GM10248 (cell line): ENCODE measurements at places on chromosomes 1 and 21.
A peak's percentile ranks its signal among the peaks of the same experiment; 100 is the strongest.

DNA sequence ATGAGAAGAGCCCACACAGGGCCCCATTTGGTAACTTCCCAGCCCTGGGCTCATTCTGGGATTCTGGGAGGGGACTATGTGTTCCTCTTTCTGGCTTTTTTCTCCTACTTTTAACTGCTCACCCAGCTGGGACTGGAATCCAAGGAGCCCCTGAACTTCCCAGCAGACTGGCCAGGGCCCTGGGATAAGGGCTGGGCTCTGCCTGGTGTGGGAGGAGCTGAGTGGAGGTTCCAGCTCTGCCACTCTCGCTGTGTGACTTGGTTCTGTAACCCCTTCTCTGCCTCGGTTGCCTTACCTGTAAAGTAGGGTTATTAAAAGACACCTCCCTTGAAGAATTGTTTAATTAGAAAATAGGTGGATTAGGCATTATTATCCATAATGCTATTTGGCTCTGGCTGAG lies 19.6 kb upstream of the EPB41 start:
- no peak for DNase-seq

- no peak for DNase-seq
Measured at GRCh38 chr1:25797939-25798338, 2.1 kb upstream of the SELENON start.

DNA sequence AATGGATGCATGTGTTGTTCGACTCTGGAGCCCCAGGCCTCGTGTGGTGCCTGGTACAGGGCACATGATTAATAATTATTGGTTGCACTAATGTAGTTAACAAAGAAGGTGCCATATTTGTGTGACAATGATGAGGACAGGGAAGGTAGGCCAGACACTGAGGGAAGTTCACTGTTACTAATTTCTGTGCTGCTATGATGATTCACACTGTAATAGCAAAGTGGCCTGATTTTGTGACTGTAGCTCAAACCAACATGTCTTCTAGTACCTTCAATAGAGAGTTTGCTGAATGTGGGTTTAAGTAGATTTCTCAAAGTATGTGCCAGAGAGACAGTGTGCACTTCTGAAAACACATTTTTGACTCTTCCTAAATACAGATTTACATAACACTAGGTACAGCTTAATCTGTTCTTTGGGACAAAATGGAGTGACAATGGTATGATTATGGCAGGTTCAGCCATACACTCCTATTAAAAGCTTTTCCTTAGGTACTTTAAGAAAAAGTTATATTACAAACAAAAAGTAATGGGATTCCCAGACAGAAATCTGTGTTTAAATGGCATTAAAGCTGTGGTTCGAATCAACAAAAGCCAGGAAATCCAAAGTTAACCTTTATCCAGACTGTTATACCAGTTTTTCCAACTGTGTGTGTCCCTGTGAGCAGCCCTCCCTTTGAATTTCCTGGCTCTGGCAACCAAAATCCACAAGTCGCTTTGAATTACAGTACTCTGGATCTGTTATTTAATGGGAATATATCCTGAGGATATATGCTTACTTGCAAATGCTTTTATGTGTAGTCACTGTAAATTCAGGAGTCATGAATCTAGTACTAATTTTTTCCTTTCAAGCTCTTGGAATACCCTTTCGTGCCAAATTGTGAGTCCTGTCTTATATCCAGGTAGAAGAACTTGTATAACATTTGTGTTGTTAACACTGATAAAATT lies 277.1 kb upstream of the SGIP1 start:
- DNase-seq: no peak

DNA sequence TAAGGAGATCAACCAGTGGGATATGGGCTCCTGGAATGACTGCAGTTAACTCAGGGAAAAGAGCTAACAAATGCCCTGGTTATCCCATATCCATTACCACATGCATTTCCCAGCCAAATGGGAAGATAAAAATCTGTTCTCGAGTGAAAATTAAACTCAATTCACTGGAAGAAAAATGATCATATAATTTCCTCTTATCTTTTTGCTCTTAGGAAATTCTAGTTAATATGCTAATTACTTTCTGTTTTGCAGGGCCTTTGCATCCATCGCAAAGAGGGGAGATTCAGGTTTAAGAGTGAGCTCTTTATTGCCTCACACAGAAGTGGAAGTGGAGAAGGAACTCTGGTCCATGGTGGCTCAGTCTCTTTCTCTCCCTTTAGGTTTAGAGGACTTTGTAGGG lies 3.9 kb upstream of the IL24 start:
- DNase-seq: no peak

- no peak for DNase-seq
Measured at GRCh38 chr1:158800526-158800925, 19.5 kb upstream of the OR6N2 start.

DNA sequence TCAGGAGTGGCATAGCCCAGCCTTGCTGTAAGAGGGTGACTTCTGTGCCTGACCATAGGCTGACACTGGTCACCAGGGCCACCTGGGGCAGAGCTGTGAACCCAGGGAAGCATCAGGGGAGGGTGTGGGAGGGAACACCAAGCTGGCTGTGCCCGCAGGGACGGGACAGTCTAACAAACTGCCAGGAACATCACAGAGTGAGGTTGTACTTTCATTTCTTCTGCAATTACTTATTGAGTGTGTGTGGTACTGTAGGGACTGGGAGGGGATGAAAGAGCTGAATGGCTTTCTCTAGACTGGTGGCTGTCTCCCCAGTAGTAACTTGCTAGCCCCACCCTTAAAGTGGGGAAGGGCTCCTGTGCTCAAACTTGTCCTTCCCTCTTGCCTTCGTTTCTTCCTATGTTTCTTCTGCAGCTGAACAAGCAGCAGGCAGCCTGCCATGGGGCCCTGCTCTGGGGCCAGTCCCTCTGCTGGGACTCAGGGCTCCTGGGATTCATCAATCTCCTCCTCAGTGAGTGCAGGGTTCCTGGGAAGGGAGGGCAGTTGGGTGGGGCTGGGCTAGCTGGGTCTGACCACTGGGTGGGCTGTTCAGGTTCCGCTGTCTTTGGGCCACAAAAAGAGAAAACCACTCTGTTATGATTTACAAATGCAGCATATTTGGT lies 39.7 kb upstream of the ETV3 start:
- DNase-seq: no peak

GRCh38 chr1:29839726-29840125 lies 603.4 kb downstream of the PTPRU start:
- DNase-seq: no peak

GRCh38 chr1:8365661-8366362 lies 47.9 kb downstream of the SLC45A1 start:
- DNase-seq: no peak

DNA sequence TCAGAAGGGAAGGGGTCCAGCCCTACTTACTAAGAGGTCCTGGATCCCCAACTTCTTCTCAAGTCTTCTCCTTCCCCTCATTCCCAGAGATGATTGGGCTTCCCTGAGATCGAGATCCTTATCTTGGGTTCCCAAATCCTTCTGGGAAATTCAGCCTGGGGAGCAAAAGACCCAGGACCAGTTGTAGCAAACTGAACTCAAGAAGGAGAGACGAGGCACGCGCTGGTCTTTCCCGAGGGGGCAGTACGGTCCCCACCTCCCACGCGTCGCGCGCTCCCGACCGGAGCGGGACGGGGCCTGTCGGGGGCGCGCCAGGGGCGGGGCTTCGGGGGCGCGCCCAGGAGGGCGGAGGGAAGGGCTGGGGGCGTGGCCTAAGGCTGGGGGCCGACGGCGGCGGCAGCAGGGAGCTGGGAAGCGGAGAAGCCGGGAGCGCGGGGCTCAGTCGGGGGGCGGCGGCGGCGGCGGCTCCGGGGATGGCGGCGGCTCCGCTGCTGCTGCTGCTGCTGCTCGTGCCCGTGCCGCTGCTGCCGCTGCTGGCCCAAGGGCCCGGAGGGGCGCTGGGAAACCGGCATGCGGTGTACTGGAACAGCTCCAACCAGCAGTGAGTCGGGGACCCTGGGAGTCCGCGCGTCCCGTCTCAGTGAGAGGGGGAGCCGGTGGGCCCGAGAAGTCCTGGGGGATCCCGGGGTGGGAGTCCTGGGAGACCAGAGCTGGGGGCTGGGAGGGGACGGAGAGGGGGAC lies at the start of gene EFNA3:
Gene EFNA3 (plus strand): TSS at position 369 of the 741 bp plus-strand sequence. CDS start 105 bp downstream, at position 474.
- peak; percentile 90 for DNase-seq

DNA sequence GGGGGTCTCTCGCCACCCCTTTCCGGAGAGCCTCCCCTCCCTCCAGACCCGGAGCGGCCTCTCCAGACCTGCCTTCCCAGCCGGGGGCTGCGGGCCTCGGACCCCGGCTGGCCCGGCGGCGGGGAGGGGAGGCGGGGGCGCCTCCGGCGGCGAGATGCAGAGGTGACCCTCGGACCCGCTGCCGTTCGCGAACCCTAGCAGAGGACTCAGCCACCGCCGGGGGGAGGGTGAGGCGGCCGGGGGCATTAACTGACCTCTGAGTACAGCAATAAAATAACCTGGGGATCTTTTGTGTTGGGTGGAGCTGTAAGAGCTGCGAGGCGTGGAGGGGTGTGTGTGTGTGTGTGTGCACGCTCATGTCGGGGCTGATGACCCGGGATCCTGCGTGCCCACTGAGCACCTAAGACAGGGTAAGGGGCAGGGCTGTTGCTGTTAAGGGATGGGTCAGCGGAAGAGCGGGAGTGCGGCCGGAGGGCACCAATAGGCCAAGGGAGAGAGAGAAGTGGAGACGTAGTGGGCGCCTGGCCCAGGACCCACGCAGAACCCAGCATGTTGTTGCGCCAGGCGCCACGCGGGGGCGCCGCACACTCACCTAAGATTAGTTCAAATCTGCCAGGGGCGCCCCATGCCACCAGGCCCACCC lies 6.3 kb downstream of the HAPLN2 start:
- DNase-seq: peak; percentile 69

DNA sequence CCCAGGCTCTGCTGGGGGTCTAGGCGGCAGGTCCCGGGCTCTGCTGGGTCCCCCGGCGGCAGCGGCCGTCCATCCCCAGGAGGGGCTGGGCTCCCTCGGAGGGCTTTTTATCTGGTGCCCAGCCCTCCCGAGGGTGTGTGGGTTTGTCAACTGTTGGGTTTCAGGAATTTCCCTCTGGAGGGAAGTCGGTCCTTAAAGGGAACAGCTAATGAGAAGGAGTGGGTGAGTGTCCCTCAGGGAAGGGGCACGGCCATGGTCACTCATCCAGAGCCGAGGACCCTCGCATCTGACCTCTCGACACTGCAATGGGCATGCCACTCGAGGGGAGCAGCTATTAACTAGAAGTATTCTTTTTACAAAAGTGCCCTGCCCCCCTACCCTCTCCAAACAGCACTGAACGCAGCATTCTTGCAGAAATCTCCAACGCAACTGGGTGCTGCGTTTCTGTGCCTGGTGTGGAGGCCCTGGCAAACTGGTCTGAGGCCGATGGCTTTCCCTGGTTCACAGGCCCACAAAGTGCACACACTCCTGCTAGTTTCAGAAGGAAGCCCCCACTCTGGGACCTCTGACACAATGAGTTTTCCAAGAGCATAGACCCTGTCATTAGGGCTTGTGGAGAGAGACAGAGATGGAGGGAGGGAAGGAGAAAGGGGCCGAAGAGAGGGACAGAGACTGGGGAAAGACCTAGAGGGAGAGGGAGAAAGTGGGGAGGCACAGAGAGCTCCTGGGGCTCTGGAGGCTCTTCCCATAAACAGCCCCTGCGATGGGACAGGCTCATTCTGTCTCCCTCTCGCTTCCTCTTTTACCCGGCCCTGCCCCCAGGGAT lies 1.0 kb upstream of the TSPEAR start:
- no peak for DNase-seq

GRCh38 chr1:2310332-2311183 lies 80.8 kb downstream of the MORN1 start:
- DNase-seq: no peak

GRCh38 chr1:8384088-8384487 lies 66.2 kb downstream of the SLC45A1 start:
- no peak for DNase-seq

GRCh38 chr21:44872323-44872648 lies 1.2 kb downstream of the PTTG1IP start:
- no peak for DNase-seq

DNA sequence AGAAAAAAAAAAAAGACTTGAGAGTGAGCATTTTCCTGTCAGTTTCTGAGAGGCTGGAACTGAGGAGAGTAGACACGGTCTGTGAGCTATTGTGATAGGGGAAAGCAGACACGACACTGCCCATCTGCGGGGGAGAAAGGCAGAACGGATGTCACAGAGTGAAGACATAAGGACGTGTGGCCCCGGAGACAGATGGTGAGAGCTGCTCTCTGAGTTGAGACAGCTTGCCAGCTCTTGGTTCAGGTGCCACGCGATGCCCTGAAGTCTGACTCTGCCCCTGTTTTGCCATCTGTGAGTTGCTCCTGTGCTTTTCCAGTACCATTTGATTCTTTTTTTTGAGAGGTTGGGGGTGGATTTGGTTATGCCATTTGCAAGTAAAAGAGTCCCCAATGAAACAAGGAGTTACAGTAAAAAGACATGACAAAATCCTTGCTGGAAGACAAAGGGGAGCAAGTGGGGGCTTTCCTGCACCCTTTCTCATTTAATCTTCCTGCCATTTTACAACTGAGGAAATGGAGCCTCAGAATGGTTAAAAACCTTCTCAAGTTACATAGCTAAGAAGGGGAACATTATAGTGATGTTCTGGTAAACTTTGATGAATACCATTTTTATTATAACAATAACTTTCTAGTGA lies 128.9 kb upstream of the DNAH14 start:
- no peak for DNase-seq

DNA sequence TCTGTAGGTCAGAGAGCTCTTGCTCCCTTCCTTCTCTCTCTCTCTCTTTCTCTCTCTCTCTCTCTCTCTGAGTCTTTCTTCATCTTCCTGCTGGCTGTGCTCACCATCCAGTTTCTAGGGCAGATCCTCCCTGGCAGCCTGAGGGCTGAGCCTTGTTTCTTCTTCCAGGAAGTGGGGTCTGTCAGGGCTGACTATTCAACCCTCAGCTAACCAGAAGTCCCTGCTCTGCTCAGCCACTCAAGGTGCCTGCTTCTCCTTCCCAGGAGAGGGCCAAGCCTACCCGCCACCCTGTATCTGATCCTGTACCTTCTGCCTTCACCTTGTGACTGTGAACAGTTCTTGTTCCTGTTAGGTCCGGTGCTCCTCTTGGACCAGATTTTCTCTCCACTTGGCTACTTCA lies 107.6 kb upstream of the ETV3 start:
- no peak for DNase-seq

DNA sequence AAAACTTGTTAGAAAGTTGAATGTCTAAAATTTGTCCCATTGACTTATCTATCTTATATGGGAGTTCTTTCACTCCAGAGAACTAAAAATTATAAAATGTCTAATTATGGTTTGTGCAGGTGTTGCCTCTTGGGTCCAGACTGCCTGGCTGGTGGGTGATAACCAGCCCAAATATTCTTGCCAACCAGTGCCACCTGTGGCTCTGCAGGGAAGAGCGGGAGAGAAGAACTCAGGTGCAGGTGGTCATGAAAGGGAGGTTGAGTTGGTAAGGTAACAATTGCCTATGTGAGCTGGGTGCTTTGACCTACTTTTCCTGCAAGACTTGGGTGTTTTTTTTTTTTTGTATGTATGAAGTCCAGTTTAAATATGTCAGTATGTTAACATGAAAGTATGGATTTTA lies 10.2 kb downstream of the RPS6KC1 start:
- no peak for DNase-seq
